Fibroblast of mammary gland (primary cell): ENCODE measurements at places on chromosomes 3 and 15.

DNA sequence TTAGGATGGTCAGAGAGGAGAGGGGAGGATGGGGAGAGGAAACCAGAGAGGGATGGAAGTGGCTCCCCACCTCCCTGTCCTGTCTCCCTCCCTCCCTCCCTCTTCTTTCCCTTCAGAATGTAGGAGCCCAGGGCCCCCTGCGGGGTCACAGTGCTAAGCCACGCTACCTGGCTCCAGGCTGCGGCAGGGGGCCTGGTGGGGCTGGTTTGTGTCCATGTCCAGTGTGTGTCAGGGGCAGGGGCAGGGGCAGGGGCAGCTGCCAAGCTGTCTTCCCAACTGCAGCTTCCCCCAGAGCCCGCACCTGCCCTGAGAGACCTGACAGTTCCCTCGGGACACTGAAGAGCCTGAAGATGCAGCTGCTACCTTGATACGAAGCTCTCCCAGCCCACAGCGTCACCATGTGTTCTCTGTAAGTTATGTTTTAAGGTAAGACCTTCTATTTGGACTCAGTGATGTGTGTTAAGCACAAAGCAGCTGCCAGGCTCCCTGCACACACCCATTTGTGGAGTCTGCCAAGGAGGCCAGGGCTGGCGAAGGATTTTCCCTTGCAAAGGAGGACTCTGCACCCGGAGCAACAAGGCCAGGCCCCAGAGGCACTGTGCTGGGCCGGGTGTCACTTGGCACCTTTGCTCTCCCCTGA, 121.8 kb upstream of the SMAD3 start:
- DNase-seq, result no peak

GRCh38 chr3:54476891-54477290, 354.5 kb downstream of the CACNA2D3 start:
- DNase-seq, result no peak

DNA sequence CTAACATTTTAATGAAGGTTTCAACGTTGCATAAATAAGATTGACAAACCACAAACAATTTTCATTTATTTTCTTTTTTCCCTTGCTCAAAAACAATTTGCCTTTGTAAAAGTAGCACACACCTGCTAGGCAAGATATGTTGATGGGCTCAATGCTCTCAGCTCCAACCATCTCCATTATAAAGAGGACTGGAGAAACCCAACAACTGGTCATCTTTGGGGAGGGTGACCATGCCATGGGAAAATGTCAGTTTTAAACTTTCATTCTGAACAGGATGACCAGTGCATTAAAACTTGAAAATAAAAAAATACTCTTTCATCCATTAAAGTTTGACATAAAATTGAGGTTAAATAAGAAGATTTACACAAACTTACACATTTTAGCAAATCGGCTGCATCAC, 183.7 kb downstream of the CFAP20DC start:
- no peak for DNase-seq

DNA sequence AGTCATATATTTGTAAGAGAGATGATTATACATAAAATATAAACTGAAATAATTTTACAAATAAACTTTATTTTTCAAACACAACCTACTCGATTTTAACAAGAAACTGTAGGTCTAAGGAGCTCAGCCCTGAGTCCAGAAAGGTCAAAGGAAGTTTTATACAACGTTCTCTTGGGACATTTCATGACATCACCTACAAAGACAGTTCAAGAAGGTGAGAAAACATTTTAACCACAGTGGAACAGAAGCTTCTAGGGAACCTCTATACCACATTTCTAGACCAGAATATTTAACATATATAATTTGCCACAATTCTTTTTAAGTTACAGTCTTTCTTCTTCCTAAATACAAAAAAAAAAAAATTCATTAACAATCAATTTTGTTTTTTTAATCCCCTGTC, 40.1 kb downstream of the CBLB start:
- peak; percentile 77 for DNase-seq

- DNase-seq, result no peak
These were observed 691.5 kb upstream of the CCDC54 start for GRCh38 chr3:106685745-106686144.
